ENCODE measurements at places on chromosomes 6 and 20.

DNA sequence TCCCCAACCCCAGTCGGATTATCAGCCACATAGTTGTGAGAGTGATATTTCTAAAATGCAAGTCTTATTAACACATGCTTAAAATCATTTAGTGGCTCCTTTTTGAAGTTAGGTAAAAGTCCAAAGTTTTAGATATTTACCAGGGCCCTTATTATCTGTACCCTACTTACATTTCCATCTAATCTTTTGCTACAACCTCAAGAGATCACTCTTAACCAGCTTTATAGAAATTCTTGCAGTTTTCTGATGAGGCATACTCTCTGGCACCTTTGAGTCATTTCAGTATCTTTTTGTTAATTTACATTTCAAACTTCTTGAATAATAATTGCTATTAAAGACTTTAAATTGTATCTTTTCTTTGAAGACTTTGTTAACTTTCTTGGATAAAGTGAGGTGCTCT is 453.3 kb downstream of the RFPL4B start:
- no peak for DNase-seq

- no peak for DNase-seq
Observed at GRCh38 chr6:33868141-33868540, 64.3 kb upstream of the MLN start.

- DNase-seq: no peak
Observed at GRCh38 chr6:41470331-41471063, 75.7 kb upstream of the FOXP4 start.

GRCh38 chr6:75308250-75308988 is 23.8 kb upstream of the TMEM30A start:
- DNase-seq: no peak

DNA sequence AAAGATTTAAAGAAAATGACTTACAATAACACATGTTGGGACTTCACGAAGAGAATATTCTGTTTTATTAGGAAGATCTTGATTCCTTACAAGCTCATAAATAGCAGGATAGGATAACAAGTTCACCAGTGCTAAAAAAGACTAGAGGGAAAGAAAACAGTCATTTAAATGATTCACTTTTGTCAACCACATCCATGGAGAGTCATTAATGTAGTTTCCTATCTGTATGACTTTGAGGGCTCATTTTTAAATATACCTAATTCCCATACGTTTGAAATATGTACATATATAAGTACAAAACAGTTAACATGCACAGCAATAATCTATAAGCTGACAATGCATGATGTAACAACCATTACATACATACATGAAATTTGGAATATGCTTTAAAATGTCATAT is 111.1 kb downstream of the TBC1D32 start:
- DNase-seq: no peak

DNA sequence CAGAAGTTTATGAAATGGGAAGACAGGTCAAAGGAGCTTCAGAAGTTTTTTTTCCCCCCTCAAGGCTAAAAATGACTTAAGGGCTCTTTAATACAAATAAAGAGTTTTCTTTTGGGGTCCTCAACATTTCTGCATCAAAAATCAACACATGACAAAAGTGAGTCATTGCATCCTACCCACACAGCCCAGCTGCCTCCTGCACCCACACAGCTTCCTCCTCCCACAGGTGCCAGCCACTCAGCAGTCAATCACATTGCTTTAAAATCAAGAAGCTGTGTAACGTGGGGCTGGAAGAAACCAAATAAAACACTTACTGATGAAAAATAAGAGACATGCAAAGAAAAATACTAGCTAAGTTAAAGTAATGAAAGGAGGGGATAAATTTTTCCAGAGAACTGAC is 68.5 kb downstream of the MAP3K5 start:
- no peak for DNase-seq

GRCh38 chr6:169904051-169904922 is 152.9 kb downstream of the ERMARD start:
- DNase-seq: no peak
